ENCODE measurements at places on chromosomes 2 and 18. TPM values are rescaled to one million over a fixed set of nuclear protein-coding genes. Genes with fewer than 3 reads are reported as not detected.

- DNase-seq = no peak
Measured at GRCh38 chr2:69625078-69625795, 18.3 kb downstream of the AAK1 start.

DNA sequence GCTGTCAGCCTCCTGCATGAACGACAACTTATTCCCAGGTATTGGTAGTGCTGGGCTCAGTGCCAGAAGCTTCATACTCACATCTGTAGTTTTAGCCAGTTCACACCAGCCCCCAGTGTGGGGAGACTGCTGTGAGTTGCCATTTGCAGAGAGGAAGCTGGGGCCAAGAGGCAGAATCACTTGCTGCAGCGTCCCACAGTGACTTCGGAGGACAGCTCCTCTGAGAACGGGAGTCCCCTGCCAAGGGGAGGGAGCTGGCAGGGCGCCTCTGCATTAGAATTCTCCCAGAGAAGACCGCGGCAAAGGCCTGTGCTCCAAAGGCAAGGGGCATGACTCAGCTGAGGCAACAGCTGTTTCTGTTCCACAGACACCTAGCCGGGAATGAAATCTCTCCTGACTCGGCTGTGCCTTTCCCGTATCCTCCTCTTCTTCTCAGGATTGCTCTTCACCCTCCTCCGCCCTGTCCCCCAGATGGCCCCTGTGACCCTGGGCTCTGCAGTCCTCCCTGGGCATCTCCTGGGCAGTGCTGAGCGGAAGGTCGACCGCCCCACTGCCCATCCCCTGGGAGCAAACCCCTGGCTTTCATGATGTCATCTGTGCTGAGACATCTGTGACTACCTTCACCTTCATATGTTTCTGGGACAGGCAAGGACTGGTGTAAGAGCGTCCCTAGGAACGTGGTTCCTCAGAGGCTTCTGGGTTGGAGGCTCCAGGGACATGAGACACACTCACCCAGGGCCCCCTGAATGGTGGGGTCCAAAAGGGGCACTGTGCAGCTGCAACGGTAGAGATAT, 18.0 kb downstream of the MAL start:
- no peak for DNase-seq

GRCh38 chr2:241410739-241411176, 54.7 kb downstream of the FARP2 start:
- no peak for DNase-seq

- DNase-seq = no peak
Measured at GRCh38 chr2:145598434-145598833, 1078.5 kb upstream of the ZEB2 start.

DNA sequence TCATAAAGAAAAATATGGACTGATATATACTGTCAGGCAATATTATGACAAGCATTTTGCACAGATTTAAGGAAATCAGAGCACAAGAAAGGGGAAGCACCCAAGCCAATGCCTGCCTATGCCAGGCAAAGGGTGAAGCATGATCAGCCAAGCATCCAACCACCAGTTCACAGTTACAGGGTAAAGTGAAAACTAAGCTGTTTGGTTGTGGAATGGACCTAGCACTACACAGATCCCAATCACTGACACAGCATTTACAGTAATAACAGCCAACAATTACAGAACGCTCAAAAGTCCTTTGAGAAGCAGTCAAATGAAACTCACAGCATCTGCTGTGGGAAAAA, 90.3 kb downstream of the SP3 start:
- no peak for DNase-seq

GRCh38 chr2:27313882-27314645, 5.8 kb upstream of the UCN start:
- DNase-seq = no peak

DNA sequence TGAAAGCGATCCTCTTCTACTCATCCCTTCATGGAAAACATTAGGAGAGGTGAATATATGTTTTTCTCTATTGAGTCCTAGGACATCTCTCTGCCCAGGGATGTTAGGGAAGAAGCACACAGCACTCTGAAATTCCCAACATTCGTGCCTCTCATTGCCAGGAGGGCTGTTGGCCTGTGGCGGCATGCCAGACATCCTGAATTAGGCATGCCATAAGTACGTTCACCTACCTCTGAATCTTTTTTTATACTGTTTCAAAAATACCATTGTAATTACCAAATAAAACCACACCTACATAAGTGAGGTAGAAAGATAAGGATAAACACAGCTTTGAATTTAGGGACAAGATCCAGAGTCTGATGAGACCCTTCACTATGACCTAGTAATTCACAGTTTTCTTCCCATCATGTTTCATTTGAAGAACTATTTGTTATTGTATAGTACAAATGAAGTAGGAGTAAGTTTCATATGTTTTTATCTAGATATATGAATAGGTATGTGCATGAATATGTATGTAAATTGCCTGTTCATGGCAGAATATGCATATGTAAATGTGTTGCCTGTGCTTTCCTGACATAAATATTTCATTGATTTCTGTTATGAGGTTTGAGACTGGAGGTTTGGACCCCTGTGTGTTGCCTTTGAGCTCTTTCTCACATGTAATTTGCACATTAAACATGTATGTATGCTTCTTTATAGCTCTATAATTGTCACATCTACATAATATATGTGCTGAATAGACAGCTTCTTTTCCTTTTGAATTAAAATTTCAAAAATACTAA, 66.6 kb upstream of the STAM2 start:
- DNase-seq = no peak

DNA sequence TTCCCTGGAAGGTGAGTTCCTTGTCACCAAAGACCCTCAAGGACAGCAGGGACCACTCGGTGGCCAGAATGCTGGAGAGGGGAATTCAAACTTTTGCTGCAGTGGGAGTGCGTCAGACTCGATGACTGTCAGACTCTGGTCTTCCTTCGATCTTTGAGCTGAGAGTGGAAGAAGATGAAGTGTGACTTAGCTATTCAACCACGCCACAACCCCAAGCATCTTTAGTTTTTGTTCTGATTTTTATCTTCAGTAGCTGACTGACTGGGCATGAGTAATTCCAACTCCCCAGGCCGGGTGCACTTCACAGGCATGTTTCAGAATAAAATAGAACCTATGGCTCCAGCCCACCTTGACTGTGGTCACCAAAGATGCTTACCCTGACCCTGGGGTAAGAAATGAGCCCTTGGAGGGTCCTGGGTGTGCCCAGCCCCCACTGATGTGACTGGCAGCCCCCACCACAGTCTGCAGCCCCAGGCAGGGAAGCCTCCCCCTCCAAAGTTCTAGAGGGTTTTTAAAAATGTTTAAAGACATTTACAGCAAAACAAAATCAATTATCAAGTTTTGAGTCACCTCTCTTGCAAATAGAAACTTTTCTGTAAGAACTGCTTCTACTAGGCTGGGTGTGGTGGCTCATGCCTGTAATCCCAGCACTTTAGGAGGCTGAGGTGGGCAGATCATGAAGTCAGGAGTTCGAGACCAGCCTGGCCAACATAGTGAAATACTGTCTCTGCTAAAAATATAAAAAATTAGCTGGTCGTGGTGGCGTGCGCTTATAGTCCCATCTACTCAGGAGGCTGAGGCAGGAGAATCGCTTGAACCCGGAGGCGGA, 24.9 kb upstream of the YWHAQ start:
- no peak for DNase-seq

- no peak for DNase-seq
Measured at GRCh38 chr2:165623783-165624469, 154.4 kb downstream of the CSRNP3 start.

DNA sequence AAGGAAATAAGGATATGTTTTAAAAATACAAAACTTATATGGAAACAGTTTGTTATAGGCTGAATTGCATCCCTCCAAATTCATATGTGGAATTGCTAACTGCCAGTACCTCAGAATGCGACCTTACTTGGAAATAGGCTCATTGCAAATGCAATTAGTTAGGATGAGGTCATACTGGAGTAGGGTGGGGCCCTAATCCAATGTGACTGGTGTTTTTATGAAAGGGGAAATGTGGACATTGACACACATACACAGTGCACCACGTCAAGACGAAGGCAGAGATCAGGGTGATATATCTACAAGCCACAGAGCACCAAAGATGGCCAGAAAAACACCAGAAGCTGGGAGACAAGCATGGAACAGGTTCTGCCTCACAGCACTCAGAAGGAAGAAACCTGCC, 494.2 kb downstream of the TSN start:
- no peak for DNase-seq

DNA sequence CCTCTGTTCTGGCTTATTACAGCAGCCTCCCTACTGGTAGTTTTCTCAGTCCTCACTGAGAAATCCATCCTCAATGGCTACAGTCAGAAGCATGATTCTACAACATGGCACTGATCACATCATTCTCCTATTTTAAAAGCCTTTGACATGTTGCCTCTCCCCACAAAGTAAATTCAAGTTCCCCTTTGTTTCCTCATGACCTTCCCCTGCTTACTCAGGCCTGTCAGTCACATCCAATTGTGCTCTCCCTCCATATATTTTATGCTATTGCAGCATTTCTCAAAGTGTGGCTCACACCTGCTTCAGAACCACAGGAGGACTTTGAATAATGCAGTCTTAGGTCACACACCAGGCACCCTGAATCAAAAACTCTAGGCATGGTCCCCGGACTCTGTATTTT, 124.6 kb downstream of the SPOPL start:
- no peak for DNase-seq

DNA sequence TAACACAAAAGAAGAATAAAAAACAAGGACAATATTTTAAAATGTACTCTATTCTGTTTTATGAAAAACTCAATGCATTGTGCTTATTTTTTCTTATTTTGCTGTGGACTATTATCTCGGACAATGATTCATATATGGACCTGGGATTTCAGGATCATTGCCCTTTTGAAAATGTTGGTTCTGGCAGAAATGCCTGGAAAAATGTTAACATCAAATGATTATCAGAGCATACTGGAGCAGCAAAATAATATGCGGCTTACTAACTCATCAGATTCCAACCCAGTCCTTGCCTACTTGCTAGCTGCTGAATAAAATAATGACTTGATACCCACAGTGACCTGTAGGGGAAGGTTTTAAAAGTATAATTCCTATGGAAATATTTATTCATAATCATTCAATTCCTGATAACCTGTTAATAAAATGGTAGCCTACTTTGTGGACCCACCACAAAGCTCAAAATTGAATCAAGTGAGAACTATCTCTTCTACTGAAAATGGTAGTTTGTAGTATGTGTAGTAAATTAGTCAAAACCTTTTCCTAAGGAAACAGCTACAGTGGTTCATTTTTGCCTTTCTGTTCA, 117.4 kb downstream of the NEB start:
- no peak for DNase-seq

- no peak for DNase-seq
Measured at GRCh38 chr2:65353046-65353445, 79.4 kb downstream of the SPRED2 start.

GRCh38 chr2:45886171-45886663, 234.7 kb downstream of the PRKCE start:
- no peak for DNase-seq

DNA sequence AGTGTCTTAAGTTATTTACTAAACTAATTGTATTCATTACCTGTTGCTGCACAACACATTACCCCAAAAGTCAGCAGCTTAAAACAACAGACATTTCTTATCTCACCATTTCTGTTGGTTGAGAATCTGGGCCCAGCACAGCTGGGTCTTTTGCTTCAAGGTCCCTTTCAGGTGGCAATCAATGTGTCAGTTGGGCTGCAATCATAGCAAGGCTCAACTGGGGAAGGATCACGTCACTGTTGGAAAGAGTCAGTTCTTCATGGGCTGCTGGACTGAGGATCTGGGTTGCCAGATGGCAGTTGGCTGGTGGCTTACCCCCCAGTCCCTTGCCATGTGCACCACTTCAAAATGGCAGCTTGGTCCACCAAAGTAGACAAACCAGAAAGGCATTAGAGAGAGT, 261.2 kb downstream of the SUCLG1 start:
- no peak for DNase-seq

DNA sequence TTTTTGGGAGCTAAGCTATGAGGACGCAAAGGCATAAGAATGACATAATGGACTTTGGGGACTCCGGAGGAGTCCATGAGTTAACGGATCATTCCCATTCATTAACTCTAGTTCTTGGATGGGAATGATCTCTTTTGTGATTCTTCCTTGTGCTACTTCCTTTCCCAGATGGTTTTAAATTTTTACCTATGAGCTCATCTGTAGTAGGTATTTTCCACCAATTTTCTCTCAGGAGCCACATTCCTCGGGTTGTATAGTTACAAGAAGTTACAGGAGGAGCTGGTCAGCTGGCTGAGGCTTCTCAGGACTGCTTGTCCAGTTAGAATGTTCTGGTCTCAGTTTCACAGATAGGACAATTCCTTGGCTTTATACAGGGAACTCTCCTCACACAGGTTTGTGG, 42.9 kb upstream of the LPIN2 start:
- DNase-seq = no peak

GRCh38 chr18:10089881-10090280, 176.1 kb downstream of the VAPA start:
- no peak for DNase-seq

DNA sequence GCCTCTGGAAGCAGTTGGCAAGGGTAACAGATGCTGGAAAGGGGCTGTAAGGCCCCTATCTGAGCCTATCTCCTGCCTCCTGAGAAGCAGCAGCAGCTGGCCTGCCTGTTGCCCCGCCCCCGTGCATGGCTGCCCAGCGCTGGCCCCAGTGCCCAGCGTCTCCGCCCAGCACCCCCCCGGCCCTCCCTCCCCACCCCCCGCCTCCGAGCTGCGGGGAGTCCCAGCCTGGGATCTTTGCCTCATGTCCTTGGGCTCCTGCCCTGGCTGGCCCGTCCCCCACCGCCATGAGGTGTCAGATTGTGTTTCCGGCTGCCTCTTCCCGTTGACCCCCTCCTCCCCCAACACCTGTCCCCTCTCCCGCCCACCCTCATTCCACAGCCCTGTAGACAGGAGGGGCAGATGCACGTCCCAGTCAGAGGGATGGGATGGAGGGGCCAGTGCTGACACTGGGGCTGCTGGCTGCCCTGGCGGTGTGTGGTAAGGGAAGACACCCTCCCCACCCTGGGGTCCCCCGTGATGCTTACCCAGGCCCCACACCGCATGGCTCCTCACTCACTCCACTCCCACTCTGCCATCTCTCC, at the start of gene CHRND:
Gene CHRND (plus strand): TSS at position 370 of the 581 bp plus-strand sequence. CDS start 56 bp downstream, at position 426.
- DNase-seq = no peak

DNA sequence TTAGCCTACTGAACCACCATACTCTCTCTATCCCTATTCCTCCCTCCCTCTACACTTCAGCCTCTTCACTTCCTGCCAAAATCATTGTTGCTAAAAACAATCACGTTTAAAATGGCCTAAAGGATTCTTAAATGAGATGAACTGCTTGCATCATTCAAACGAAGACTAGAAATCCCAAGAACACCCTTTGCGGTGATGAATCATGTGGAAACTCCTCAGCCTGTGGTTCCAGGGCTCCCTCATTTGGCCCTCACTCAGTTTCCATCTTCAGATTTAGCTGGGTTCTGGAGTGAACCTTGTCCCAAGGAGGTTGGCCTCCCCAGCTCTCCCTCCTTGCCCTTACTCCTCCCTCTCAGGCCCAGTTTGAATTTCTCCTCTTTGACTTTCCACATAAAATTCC, 125.6 kb upstream of the CDC42EP3 start:
- DNase-seq = no peak

GRCh38 chr2:116411211-116411610, 1403.3 kb upstream of the DDX18 start:
- no peak for DNase-seq

The AMER3 gene
- not detected for total RNA-seq

The TGFBRAP1 gene
- 22.7 TPM for total RNA-seq

The SPHKAP gene
- total RNA-seq = not detected

The NCL gene
- 119 TPM for total RNA-seq

The STRADB gene
- total RNA-seq = 20.7 TPM

The ZSWIM2 gene
- total RNA-seq = not detected

The PLB1 gene
- 7.1 TPM for total RNA-seq

The CHRNG gene
- not detected for total RNA-seq

The CD8B2 gene
- not detected for total RNA-seq

Data from tibial nerve (tissue), 4 donors.